Lower leg skin (tissue), 4 donors: ENCODE measurements at places on chromosomes 5 and 9. TPM values are rescaled to one million over a fixed set of nuclear protein-coding genes. Genes with fewer than 3 reads are reported as not detected.

The EPB41L4B gene
- 26.8 TPM for total RNA-seq

The PHF24 gene
- 0.76 TPM for total RNA-seq

The PCDHA9 gene
- not detected for total RNA-seq

The LCN9 gene
- total RNA-seq: not detected

The ITK gene
- total RNA-seq: 3.1 TPM

The NMUR2 gene
- not detected for total RNA-seq

The UNC5A gene
- total RNA-seq: 0.13 TPM

The IFNA21 gene
- not detected for total RNA-seq

The FBP2 gene
- total RNA-seq: not detected

The PCDHB9 gene
- 0.88 TPM for total RNA-seq

The GAS1 gene
- total RNA-seq: 65.8 TPM

The EFNA5 gene
- 35.3 TPM for total RNA-seq

The CATSPER3 gene
- 0.23 TPM for total RNA-seq

The NSG2 gene
- not detected for total RNA-seq

The RMI1 gene
- 3.5 TPM for total RNA-seq

The STC2 gene
- total RNA-seq: 4.1 TPM

The LCN15 gene
- not detected for total RNA-seq

The OTP gene
- not detected for total RNA-seq

The CAVIN4 gene
- 0.34 TPM for total RNA-seq

The AP3S1 gene
- 69.7 TPM for total RNA-seq

The TOR1B gene
- total RNA-seq: 17.0 TPM

The BTNL8 gene
- total RNA-seq: not detected

The RFESD gene
- total RNA-seq: 4.6 TPM

The LRRC19 gene
- not detected for total RNA-seq

The TLE4 gene
- 56.6 TPM for total RNA-seq

The DNM1 gene
- total RNA-seq: 9.9 TPM

The GDNF gene
- 0.10 TPM for total RNA-seq

The SPATA31C1 gene
- total RNA-seq: not detected

The SARDH gene
- not detected for total RNA-seq

The SURF1 gene
- total RNA-seq: 20.1 TPM

The GZMA gene
- total RNA-seq: not detected

The PAEP gene
- 0.71 TPM for total RNA-seq

The ADAMTS12 gene
- total RNA-seq: 1.2 TPM

The FAM221B gene
- not detected for total RNA-seq

The RASGRF2 gene
- 1.0 TPM for total RNA-seq

The PCDHA13 gene
- 0.30 TPM for total RNA-seq

The TMEFF1 gene
- total RNA-seq: not detected

The GCNT4 gene
- 5.5 TPM for total RNA-seq
